ENCODE measurements at places on chromosomes 16 and 17.

DNA sequence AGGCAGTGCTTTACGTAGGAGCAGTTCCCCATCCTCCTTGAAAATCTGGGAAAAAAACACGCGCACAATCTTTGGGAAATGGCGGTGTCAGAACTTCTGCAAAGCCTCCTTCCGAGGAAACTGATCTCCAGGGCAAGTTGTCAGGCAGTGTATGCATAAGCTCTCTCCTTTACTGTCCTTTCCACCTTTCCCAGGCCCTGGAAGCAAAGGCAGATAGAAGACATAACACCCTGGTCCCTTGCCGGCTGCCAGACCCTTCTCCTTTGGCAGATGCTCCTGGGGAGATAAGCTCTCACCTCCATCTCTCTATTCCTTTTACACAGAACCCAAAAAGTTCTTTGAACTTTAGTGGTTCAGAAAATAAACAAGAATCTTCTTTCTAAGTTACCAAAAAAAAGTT is 12.4 kb downstream of the TOB1 start:
- no peak for DNase-seq

DNA sequence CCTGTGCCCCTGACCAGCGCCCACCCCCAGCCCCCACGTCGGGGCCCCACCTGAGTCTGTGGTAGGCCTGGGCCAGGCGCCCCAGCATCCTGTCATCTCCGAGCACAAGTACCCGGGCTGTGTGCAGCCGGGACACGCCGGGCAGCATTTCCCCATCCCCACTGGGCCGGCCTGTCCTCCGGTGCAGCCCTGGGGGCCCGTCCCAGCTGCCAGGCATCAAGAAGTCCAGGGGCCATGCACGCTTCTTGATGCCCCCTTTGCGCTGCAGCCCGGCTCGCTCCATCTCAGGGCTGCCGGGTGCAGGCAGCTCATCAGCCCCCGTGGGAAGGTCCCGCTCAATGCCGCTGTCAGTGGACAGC is 29.3 kb upstream of the MFSD6L start:
- DNase-seq = no peak

- DNase-seq = no peak
These were observed 4.6 kb downstream of the PRSS8 start for GRCh38 chr16:31130899-31131298.

DNA sequence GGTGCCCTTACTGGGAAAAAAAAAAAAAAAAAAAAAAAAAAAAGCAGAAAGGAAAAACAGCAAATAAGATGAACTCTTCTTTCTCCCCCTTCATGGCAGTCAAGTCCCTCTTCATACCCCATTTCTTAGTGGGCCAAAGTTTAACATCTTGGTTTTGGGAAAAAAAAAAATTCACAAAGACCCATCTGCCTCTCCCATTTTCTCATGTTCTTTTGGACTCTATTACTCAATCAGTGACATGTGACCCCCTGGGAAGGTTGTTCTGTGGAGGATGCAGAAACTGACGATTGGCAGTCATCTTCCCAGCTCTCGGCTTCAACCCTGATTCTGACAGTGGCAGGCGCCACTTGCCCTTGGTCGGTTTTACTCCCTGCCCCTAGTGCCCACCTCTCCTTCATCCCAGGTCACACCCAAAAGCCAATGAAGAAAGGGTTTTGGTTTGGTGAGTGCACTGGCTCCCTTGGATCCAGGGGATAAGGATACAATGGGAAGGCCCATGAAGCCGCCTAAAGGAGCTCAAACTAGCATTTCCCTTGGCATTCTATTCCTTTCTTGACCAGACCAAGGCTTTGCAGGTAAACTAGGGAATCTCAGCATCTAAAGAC is 60.7 kb upstream of the TBX2 start:
- DNase-seq = no peak

DNA sequence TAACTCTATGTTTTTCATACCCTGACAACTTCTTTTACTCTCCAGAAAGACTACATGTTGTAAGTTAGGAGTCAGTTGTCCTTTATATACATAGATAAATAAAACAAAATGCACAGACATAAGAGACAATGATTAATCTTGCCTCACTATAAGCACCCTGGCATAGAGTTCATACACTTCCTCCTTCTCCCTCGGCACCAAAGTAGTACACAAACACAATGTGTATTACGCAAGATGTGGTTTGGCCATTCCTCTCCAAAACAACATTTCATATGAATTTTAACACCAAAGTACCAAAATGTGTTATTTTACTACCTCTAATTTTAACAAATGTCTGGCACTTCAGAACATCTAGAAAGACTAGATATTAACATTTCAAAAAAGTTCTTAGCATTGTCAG is 17.2 kb upstream of the SLFN11 start:
- no peak for DNase-seq

- DNase-seq = peak; percentile 80
These were observed 1.6 kb downstream of the CTCF start for GRCh38 chr16:67563708-67564468.

DNA sequence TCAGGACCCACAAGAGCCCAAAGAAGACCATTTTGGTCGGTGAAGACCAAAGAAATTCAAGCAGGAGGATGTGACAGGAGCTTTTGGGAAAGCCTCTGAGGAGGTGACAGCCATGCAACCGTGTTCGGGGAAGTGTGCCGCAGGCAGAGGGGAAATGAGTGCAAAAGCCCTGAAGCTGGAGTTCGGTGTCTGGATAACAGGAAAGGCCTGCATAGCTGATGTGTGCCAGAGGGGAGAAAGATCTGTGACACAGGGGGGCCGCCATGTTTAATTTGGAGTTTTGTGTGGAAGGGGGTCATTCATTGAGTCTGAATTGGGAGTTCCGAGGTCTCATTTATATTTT is 870 bp upstream of the ZC3H7A start:
- peak; percentile 45 for DNase-seq

GRCh38 chr17:80169784-80170500 is at the start of gene CARD14:
Gene CARD14, plus strand, starts transcription at chr17:80170030. Its CDS starts 11,409 bp downstream, at chr17:80181439.
- no peak for DNase-seq

- peak; percentile 51 for DNase-seq
These were observed at the start of gene ATP1B2 for GRCh38 chr17:7650509-7651096. Gene ATP1B2, plus strand, starts transcription at chr17:7650926. Its CDS starts 593 bp downstream, at chr17:7651519.

DNA sequence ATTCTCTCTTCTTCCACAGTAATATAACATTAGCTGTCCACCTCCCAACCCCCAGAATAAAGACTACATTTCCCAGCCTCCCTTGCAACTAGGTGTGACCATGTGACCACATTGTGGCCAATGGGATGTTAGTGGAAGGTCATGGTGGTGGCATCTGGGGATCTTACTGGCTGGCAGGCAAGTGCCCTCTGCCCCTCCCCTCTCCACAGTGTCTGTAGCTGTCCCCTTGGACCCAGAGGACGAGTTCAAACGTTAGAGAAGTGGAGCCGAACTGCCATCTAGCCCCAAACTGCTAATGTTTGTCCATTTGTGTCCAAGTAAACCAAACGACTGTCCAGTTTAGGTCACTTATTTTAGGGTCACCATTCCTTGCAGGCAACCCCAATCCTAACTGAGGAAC is 26.6 kb upstream of the KCNG4 start:
- DNase-seq = peak; percentile 82

GRCh38 chr16:89860747-89861304 is 12.6 kb upstream of the TCF25 start:
- DNase-seq = peak; percentile 58

DNA sequence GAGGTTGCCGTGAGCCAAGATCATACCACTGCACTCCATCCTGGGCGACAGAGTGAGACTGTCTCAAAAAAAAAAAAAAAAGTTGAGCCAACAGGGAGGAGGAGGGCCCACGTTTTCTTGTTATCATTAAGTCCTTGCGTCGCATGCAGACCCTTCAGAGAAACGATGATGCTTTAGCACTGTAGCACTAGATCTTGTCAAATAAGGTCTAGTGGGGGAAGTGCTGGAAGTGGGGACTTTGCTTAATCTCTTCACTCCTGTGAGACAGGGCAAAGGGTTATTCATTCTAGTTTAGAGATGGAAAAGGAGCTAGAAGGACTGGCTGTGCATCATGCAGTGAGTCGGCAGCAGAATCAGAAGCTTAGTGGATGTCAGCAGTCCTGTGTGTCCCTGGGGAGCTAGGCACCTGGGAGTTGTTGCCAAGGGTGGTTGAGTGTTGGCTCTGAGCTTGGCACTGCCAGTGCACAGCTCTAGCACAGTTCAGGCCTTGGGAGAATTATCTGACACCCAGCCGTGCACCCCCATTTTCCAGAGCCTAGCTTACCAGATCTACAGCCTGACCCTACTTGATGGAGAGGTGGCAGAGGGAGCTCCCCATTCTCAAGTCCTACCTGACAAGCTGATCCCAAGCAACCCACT is 33.4 kb upstream of the TBX2 start:
- no peak for DNase-seq

- no peak for DNase-seq
These were observed 1.5 kb downstream of the DLG4 start for GRCh38 chr17:7218166-7218565.

- no peak for DNase-seq
These were observed 29.6 kb downstream of the HS3ST3B1 start for GRCh38 chr17:14330492-14330962.

- no peak for DNase-seq
These were observed 628 bp upstream of the ZNF18 start for GRCh38 chr17:11997972-11998233.

GRCh38 chr17:49339354-49339753 is 22.7 kb downstream of the ZNF652 start:
- DNase-seq = no peak

DNA sequence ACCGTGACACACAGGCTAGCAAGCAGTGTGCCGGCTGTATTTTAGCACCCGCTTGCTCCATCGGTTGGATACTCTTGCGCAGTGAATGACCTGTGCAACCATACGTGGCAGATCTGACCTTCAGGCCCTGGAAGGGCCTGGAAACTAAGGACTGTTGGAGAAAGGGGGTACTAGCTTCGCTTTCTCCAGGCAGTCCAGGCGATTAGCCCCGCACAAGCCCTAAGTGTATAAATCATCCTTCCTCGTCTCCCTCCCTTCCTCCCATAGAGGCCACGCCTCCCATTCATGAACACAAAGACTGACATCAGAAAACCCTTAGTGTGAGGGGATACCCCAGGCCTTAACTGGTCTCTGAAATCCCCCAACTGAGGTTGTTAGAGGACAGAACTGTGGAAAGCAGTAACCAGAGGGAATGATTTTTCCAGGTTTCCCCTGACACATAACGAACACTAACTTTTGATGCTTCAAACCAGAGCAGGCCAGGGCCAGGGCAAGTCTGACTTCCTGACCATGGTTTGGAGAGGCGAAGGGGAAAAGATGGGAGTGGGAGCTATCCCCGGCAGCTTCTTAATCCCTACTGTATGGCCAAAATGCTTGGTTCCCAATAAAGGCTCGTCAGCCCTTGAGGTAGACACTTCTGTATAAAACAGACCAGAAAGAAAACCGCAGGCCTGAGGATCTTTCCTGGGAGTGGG is 1.4 kb upstream of the DYNLL2 start:
- DNase-seq = no peak

- DNase-seq = no peak
These were observed 1.6 kb downstream of the RAB11FIP4 start for GRCh38 chr17:31392856-31393748.

DNA sequence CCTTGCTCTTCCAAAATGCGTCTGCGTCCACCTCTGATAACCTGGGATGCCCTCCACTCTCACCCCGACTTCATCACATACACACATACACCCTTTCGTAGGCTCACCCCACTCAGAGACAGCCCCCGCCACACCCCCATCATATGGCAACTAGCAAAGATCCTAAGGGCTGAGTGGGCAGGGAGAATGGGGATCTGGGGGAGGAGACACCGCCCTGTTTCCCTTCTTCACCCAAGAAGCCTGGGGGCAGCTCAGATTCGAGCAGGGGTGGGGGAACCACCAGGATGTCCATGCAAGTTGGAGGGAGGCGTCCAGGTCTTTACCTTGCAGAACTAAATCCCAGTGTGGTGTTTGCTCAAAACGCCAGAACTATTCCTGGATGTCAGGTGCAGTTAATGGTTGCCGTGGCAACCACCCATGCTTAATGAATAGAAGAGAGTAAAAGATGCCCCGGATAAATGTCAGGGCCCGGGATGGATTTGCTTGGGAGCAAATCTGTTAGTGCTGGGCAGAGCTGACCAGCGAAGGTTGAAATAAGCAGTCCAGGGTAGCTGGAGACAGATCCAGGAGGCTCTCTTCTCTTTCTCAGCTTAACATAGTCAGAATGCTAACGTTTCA is 72.8 kb downstream of the CACNG3 start:
- DNase-seq = no peak

- DNase-seq = peak; percentile 44
These were observed 243.5 kb downstream of the FOXL1 start for GRCh38 chr16:86821895-86822294.

DNA sequence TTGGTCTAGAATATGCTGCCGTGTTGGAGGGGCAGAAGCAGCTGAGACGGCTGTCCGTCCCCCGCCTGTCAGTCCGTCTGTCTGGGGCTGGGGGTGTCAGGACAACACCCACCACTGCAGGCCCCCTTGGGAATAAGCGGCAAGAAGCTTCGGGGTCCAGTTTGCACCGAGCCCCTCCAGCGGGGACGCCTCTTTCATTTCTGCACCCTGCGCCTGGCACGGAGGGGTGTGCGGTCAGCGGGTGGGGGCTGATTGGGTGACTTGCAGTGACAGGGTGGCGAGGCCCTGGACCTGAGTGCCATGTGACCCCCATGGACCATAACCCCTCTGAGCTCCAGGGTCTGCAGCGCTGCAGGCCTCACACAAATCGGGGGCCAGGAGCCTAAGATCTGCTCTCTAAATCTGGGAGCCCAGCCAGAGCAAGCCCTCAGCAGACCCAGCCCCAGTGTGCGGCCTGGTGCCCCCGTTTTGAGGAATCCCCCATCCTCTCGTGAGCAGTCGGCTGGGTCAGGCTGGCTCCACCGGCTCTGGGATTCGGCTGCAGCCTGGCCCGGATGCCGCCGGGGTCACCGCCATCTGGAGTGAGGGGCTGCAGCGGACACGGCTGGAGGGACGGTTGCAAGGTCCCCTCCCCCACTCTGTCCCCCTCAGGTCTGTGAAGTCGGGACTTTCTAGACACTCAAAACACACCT is 8.3 kb downstream of the CBFA2T3 start:
- DNase-seq = no peak

DNA sequence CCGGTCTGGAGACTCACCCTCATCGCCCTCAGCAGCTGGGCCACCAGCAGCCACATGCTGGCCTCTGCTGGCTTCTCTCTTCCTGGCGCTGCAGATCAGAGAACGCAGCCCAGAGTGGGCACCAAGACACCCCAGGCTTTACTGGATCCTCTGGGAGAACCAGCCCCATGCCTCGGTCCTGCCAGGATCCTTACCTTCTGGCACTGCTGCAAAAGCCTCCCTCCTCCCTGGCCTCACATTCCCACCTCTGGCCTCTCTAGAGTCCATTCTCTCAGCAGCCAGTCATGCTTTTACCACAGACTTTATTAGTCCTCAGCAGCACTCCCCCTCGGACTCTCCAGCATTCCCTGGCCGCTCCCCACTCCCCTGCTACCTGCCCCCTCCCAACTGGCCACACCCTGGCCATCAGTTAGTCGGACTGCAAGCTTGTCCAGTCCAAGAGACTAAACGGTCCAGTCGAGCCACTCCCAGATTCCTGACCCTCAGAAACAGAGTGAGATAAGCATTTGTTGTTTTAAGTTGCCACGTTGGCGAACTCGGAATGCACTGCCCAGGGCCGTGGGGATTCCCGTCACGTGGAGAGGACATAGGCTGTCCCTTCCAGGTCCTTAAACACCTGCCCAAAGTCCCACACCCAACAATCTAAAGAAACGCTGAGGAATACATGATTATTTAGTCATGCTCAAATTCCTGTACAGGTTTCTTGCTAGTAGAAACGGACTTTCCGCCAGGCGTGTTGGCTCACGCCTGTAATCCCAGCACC is 5.9 kb upstream of the SPG7 start:
- DNase-seq = peak; percentile 51

GRCh38 chr16:4859190-4859899 is 12.1 kb downstream of the UBN1 start:
- DNase-seq = no peak
